ENCODE measurements at places on chromosomes 6 and 20.

GRCh38 chr6:116278854-116279231, 887 bp downstream of the TSPYL1 start:
- peak; percentile 42 for DNase-seq

GRCh38 chr20:62795023-62795761, 1.1 kb upstream of the MRGBP start:
- DNase-seq = peak; percentile 75

GRCh38 chr6:143528164-143528811, 16.8 kb upstream of the FUCA2 start:
- no peak for DNase-seq

GRCh38 chr6:147881432-147881831, 372.9 kb downstream of the SAMD5 start:
- DNase-seq = no peak

GRCh38 chr20:25285091-25285647, 37.3 kb downstream of the PYGB start:
- DNase-seq = peak; percentile 36

DNA sequence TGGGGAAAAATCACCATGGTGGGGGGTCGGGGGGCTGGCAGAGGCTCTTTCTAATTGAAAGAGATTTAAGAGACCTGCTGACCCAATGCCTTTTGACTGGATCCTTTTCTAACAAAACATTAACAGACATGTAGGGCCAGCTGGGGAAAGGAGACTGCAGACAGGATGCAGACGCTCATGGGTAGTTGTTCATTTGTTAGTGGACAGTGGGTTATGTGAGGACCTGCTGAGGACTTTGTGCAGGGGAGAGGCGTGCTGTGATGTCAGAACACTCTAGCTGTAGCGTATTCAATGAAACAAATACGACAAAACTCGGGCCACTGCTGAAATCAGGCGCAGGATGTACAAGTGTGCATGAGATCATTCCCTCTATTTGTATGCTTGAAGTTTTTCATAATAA, 1.2 kb downstream of the IP6K3 start:
- peak; percentile 15 for DNase-seq

- DNase-seq = no peak
These were observed 29.3 kb downstream of the SRC start for GRCh38 chr20:37375227-37375626.

DNA sequence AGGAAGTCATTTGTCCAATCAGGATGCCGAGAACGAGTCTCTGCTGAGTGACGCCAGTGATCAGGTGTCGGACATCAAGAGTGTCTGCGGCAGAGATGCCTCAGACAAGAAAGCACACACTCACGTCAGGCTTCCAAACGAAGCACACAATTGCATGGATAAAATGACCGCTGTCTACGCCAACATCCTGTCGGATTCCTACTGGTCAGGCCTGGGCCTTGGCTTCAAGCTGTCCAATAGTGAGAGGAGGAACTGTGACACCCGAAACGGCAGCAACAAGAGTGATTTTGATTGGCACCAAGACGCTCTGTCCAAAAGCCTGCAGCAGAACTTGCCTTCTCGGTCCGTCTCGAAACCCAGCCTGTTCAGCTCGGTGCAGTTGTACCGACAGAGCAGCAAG, 281.5 kb downstream of the TSHZ2 start:
- no peak for DNase-seq

DNA sequence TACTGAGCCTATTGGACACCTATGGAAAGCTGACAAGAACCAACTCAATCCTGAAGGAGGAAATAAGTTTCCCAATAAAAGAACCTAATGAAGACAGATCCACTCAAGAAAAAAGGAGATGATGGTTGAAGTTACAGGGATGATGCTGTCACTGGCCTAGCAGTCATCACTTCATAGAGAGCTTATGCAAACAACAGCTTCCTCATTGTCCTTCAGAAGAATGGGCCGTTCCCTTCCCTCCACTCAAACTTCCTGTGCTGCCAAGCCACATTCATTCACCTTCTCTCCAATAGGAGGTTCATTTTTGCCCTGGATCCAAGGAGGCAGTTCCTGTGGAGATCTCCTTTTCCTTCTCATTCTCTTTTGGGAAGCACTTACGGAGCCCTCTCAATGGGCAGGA, 13.8 kb upstream of the PM20D2 start:
- DNase-seq = no peak

DNA sequence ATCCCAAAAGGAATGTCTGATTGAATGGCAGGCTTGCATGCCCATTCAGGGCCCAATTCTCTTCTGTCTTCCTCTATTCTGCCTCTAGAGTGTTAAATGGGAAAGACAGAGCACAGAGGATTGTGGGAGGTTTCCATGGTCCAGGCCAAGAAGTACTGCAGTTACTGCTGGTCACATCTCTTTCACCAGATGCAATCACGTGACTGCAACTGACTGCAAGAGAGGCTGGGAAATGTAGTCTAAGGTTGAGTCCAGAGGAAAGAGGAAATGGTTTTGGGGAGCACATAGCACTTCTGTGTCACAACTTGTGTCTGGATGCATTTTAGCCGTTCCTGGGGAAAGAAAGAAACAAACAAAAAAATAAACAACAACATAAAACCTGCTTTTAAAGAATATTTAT, 336.4 kb upstream of the BTBD3 start:
- DNase-seq = no peak

- DNase-seq = no peak
These were observed 63.2 kb upstream of the ARMH2 start for GRCh38 chr6:24861934-24862333.

- no peak for DNase-seq
These were observed 83.8 kb upstream of the ELOVL5 start for GRCh38 chr6:53432318-53433161.

- DNase-seq = no peak
These were observed 2.2 kb downstream of the QKI start for GRCh38 chr6:163416557-163417253.

GRCh38 chr6:135254471-135254870, 73.4 kb downstream of the MYB start:
- no peak for DNase-seq

DNA sequence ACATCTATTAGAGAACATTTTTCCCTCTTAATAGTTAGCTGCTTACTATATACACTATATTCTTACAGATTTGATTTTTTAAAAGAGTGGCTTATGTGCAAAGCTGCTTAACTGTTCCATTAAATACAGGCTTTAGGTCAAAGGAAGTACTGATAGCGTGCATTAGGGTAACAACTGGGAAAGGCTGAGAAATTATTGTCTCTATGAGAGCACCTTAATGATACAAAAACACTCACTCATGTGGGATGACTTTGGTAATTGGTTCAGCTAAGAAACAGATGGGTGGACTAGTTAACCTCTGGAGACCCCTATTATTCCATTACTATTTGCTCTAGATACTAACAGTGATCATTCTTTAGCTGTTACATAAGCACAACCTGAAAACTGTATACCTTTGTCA, 4.0 kb downstream of the DCDC2 start:
- no peak for DNase-seq

- DNase-seq = no peak
These were observed 55.1 kb downstream of the KIAA0408 start for GRCh38 chr6:127404133-127404532.

DNA sequence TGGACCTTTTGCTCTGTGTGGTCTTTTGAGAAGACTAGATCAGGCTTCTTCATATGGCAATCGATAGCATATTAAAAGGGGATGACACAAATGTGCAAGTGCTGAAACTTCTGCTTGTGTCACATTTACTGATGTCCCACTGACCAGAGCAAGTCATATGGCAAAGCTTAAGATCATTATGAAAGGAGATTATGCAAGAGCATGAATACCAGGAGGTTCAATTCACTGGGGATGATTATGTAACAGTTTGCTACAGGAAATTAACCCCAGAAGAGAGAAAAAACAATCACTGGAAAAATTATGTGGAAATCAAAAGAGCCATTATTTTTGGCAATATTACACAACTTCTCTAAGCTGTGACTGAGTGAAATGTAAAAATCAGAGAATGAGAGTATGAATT, 13.7 kb upstream of the PRDM13 start:
- DNase-seq = no peak

- no peak for DNase-seq
These were observed 181.0 kb downstream of the ZNF217 start for GRCh38 chr20:53412577-53413185.

DNA sequence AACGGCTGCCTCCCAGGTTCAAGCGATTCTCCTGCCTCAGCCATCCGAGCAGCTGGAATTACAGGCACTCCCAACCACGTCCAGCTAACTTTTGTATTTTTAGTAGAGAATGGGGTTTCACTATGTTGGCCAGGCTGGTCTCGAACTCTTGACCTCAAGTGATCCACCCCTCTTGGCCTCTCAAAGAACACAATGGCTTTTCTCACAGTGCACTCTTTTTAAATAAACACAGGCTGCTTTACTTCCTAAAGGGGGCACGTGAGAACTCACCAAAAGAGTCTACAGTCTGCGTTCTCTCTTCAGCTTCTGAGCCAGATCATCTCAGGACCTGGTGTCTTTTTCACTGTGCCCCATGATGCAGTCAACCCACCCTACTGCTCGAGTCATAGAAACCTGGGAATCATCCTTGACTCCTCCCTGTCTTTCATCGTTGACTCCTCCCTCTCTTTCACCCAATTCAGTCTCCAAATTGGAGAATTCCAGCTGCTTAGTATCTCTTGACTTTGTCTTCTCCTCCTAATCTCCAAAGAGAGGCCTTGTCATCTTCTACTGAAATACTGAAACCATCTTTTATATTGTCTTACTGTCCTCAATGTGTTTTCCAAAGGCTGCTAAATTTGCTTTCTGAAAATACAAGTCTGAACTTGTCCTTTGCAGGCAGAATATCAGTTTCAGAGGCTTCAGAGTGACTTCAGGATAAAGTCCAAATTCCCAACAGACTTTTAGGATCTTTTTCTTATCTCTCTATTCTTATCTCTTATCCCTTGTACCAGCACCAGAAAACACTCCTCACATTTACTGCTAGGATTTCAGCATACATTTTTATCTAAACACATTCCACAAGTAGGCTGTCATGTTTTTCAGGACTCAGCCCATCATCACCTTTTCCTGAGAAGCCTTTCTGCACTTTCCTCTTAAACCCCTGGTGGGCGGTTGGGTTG, 323.4 kb downstream of the SYNE1 start:
- DNase-seq = no peak

DNA sequence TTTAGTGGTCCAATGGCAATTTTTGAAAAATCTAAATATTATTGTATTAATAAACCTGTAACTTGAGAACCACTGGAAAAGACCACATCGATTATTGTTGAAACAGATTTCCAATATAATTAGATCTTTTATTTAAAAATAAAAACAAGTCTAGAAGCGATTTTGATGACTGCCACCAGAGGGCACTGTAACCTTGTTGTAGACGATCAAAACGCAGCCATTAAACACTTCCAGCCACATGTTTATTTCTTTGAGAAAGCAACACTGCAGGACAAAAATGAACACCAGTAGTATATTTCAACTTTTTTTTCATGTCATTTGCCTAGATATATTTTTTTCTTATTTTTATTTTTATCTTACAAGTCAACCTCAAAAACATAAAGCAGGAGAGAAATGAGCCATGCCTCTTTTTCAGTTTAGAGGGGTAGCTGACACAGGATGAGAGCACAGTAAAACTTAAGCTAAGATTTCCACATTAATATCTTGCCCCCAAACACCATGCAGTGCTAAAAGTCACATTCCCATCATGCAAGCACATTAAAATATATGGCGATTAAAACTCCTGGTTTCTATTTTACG, 115.4 kb downstream of the OPRM1 start:
- no peak for DNase-seq

DNA sequence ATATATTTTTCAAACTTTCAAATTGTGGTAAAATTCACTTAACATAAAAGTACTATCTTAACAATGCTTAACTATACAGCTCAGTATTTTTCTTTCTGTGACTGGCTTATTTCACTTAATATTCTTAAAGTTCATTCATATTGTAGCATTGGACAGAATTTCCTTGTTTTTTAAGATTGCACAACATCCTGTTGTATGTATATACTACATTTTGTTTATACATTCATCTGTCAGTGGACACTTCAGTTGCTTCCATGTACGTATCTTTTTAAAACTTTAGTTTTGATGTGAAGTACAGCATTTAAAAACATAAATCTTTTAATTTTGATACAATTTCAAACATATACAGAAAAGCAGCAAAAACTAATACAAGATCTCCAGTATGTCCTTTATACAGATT, 220.7 kb downstream of the ZFAND3 start:
- DNase-seq = no peak

- no peak for DNase-seq
These were observed 39.8 kb upstream of the SNAP25 start for GRCh38 chr20:10178727-10179313.

GRCh38 chr20:36493801-36494114, 47.6 kb upstream of the MYL9 start:
- DNase-seq = no peak

GRCh38 chr20:51705400-51705799, 62.8 kb downstream of the ATP9A start:
- DNase-seq = no peak

GRCh38 chr20:14235355-14235754, 102.1 kb downstream of the FLRT3 start:
- peak; percentile 39 for DNase-seq

Measured in SJSA1 (cell line).